ENCODE measurements at places on chromosomes 16 and 17. TPM values are rescaled to one million over a fixed set of nuclear protein-coding genes. Genes with fewer than 3 reads are reported as not detected.

The KCNJ12 gene
- total RNA-seq, result 14.5 TPM

The EVI2B gene
- 20.7 TPM for total RNA-seq

The FOXL1 gene
- under 0.01 TPM for total RNA-seq

The PPP1R1B gene
- total RNA-seq, result not detected
